ENCODE measurements at places on chromosomes 5 and 9.

- no peak for DNase-seq
Observed at GRCh38 chr9:16010221-16010620, 457.4 kb downstream of the CCDC171 start.

- DNase-seq, result no peak
Observed at GRCh38 chr5:594226-594860, 17.8 kb upstream of the CEP72 start.

GRCh38 chr9:126068534-126069230 lies 257.9 kb upstream of the MVB12B start:
- no peak for DNase-seq

DNA sequence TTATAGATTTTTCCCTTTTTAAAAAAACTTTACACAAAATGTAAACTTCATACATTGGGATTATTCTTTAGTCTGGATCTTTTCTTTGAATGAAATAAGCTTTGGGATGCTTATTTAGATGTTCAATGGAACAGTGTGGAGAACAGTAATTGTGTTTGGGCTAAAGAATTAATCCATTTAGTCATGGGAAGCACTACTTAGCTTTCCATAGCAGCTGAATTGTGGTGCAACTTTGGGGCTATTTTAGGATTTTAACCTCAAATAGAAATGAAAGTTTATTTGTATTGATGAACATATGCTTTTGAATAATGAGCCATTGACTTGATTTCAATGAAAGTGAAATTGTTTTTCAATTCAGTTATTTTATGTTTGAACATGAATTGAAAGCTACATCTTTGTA lies 72.4 kb downstream of the ZCCHC7 start:
- no peak for DNase-seq

- peak; percentile 18 for DNase-seq
Observed at GRCh38 chr9:111691672-111692329, 30.4 kb downstream of the GNG10 start.

- DNase-seq, result no peak
Observed at GRCh38 chr5:82341325-82341724, 63.2 kb upstream of the RPS23 start.

DNA sequence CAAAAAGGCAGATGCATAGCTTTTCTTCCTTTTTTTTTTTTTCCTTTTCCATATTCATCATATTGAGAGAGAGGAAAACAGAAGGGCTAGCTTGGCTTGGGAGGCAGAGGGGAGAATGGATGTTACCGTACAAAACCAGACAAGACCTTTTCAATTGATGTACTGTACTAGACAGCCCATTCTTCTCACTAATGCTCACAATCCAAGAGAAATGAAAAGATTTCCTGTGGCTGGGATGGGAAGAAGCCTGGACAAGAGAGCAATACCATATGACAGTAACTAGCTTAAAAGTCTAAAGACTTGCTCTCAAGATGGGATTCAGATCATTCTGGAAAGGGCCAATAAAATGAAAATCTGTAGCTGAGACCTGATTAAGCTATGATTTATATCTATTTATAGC lies 3.4 kb downstream of the CEMIP2 start:
- DNase-seq, result no peak

DNA sequence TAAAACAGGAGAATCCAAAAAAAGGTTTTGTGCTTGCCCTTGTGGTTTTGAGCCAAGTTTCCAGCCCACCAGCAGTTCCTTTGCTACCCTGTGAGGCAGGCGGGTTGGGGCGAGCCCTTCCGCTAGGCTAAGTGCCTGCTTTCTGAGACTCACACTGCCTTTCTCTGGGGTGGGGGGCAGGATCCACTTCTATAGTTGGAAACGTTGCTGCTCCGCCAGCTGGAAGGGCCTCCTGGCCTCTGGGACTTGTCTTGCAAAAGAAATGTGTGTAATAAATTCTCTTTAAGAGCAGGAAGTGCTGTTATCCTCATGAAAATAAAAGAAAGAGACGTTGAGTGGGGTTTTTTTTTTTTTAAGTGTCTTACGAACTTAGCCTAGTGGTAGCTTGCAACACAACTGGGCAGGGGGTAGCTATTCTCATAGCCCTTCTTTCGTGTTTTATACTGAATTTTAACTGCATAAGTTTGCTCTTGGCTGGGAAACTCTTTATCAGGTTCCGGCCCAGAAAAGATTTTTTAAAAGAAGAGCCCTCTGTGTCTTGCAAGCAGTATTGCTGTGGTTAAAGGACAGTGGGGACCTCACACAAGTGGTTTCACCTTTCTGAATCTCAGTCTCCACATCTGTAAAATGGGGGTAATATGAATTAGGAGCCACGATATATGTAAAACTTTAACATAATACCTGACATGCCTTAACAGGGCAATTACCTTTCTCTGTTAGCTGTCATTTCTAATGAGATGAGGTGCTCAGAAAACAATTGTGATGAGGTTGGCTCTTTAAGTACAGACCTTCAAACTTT lies 19.8 kb downstream of the JADE2 start:
- DNase-seq, result no peak
